HS-27A (cell line): ENCODE measurements at places on chromosomes 3 and 15.

GRCh38 chr3:15875016-15875689, 77.4 kb upstream of the ANKRD28 start:
- peak; percentile 59 for DNase-seq

DNA sequence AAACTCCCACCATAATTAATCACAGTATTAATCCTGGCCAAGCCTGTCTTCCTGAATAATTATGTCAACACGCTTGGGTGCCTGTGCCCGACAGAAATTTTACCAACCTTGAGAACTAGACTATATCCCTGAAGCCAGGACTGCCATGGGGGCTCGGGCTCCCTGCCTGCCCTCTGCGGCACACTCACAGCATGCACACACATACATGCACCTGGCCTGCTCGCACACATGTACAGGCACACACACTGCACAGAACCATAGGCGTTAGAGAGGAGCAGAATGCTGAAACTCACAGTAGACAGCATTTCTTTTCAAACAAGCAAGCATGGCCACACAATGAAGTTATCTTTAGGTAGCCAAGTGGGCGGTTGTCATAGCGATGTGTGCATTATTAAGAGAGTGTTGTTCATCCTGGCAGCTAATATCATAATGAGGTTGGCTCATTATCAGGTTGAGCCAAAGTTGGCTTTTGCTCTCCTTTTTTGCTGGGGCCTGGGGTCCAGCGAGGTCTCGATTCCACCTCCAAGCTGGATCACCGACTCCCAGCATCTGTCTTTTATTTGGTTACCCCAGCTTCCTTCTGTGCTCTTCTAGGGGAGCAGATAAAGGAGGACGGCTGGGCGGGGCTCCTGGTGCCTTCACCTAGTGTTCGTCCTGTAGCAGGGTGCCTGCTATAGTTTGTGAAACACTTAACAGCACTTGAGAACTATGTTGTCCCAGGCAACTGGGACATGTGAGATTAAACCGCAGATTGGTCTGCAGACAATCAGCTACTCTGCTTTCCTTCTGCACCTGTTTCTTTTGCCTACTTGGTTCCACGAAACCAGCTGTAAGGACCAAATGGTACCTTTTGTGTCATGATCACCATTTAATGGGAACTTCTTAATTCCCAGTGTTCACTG, 91.4 kb downstream of the ZNF621 start:
- no peak for DNase-seq

GRCh38 chr3:171700653-171701052, 109.6 kb downstream of the PLD1 start:
- no peak for DNase-seq

DNA sequence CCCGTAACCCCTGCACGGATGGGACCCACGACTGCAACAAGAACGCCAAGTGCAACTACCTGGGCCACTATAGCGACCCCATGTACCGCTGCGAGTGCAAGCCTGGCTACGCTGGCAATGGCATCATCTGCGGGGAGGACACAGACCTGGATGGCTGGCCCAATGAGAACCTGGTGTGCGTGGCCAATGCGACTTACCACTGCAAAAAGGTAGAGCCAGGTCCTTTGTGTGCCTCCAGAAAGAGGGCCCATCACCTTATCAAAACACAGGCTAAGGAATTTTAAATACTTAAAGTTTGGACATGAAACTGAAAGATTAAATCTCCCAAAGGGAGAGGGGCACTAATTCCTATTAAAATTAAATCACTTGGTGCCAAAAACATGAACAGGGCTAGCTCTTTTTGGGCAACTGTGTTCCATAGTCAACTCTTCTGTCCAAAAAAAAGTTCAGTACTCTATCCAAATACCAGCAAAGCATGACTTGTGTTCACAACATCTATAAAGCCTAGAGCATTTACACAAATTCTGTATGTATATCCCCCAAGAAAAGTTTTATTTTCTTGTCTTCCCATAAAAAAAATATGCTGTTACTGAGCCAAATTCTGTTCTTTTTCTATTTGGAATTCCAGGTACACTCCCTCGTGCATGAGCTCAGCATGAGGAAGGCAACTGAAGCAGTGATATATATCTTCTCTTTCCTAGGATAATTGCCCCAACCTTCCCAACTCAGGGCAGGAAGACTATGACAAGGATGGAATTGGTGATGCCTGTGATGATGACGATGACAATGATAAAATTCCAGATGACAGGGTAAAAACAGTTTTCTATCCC, 9.2 kb downstream of the THBS1 start:
- no peak for DNase-seq

- DNase-seq = no peak
These were observed 420.6 kb downstream of the MECOM start for GRCh38 chr3:169242708-169243513.

- no peak for DNase-seq
These were observed at the start of gene GASK1A for GRCh38 chr3:42979044-42979972. GASK1A (plus strand) TSS chr3:42979311; CDS start chr3:42979643, 332 bp downstream.
